ENCODE measurements at places on chromosomes 1 and 21.

DNA sequence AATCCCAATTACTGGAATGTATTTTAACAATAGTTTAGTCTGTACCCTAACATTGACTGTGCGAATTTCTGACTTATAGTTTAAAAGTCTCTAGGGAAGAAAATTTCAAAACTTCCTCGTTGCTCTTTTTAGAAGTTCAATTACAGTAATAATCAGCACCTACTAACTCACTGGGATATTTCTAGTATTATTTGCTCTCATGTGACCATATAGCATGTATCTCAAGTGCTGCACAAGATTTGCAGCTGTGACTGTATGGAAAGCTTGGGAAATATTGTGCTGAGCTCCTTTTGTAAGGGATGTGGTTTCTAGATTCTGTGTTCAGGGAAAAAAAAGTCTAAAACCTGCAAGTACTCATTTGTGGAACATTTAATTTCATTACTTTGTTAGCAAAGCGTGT, 153.1 kb downstream of the ST6GALNAC3 start:
- no peak for DNase-seq

DNA sequence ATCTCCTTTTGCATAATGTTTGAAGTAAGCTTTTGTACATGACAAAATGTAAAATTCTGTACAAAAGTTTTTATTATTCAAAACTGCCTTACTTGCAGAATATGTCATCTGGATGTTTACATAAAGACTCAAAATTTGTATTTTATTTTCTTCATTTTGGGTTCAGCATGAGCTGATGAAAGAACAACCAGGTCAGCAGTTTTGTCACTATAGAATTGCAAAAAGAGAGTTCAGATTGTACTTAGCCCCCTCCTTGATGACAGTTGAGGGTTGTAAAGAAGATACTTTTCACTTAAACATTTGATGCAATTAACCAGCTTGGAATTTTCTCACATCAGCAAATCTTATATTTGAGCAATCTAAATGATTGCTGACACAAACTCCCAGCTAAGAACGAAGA, 669.3 kb downstream of the PLA2G4A start:
- DNase-seq = no peak

DNA sequence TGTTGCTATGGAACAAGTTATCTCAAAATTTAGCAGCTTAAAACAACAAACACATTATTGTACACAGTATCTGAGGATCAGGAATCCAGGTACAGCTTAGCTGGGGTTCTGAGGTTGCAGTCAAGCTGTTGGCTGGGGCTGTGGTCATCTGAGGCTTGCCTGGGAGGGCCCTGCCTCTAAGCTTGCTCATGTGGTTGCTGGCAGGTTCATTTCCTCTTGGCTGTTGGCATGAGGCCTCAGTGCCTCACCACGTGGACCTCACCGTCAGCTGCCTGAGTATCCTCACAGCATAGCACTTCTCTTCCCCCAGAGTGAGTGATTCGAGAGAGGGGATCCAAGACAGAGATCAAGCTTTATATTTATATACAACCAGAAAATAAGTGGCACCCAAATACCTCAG, 18.6 kb downstream of the NTPCR start:
- no peak for DNase-seq

DNA sequence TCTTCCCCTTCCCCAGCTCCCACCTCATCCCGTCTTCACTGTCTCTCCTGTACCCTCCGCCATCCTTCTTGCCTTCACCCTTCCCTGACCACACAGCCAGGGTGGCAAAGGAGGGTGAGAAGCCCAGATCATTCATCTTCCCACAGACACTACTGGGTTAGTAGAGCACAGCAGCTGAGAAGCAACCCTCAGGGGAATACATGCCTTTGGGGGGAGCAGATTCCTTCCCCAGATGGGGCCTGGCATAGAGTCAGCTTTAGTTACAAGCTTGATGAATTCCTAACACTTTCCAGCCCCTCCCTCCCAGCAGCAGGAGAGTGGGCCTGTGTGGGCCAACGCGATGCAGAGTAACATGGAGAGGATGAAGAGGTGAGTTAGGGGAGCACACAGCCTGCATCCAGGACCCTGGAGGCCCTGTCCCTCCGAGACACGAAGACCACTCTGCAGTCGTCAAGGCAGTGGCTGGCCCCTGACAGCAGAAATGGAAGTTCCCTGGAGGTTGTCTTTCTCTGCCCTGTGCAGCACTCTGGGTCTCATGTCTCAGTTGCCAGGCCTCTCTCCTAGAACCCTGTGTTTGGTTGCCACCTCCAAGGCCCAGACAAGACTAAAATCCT, 8.8 kb upstream of the BTG2 start:
- DNase-seq = no peak

DNA sequence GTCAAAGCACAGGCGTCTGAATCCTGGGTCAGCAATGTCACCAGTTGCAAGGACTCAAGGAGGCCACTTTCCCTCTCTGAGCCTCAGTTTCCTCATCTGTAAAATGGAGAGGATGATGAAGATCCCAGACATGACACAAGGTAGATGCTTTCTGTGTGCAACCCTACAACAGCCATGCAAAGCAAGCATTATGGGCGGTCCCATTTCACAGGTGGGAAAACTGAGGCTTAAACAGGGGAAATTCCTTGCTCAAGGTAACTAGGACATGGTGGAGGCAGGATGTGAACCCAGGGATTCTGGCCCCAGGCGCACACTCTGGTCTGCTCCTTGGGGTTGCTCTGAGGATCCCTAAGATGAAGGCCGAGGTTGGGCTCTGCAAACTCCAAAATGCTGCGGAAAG, 311.0 kb downstream of the PTPRU start:
- no peak for DNase-seq

GRCh38 chr1:162627662-162628296, 4.5 kb upstream of the DDR2 start:
- peak; percentile 31 for DNase-seq

GRCh38 chr1:6691507-6691906, 10.1 kb downstream of the DNAJC11 start:
- no peak for DNase-seq

- DNase-seq = no peak
Measured at GRCh38 chr1:100152271-100152670, 19.3 kb downstream of the TRMT13 start.

GRCh38 chr1:17080085-17080759, 26.4 kb upstream of the SDHB start:
- DNase-seq = no peak

DNA sequence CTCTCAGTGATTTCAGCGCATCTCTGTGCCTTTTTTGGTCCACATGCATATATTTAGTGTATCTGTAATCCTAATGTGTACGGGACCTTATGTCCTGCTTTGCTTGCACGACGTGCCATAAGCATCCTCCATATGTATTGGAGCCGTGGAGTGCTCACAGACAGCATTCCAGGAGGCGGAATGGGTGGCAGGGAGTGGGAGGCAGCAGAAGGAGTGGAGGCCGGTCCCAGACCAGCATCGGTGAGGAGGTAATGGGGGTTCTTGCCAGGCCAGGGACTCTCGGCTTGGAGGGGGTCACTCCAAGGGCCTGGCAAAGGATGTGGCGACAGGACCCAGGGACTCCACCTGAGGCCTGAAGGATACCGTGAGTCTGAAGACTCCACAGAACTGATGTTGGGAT, 185.0 kb downstream of the CAMTA1 start:
- DNase-seq = no peak

DNA sequence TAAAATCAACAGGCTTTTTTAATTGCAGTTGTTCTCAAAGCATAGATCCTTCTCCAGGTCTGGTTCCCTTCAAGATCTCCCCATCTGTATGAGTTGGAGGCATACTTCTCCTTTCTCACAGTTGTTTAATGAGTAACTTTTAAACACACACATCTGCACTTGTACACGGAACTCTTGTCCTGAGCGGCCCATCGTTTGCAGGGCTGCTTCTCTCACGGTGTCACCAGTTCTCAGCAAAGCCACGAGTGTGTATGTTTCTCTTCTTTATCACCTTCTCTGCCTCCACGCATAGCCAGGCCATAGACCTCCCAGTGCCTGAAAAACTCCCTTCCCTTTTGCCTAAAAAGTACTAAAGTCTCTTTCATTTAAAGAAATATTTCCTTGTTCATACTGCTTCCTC, 68.7 kb upstream of the ROR1 start:
- DNase-seq = no peak

DNA sequence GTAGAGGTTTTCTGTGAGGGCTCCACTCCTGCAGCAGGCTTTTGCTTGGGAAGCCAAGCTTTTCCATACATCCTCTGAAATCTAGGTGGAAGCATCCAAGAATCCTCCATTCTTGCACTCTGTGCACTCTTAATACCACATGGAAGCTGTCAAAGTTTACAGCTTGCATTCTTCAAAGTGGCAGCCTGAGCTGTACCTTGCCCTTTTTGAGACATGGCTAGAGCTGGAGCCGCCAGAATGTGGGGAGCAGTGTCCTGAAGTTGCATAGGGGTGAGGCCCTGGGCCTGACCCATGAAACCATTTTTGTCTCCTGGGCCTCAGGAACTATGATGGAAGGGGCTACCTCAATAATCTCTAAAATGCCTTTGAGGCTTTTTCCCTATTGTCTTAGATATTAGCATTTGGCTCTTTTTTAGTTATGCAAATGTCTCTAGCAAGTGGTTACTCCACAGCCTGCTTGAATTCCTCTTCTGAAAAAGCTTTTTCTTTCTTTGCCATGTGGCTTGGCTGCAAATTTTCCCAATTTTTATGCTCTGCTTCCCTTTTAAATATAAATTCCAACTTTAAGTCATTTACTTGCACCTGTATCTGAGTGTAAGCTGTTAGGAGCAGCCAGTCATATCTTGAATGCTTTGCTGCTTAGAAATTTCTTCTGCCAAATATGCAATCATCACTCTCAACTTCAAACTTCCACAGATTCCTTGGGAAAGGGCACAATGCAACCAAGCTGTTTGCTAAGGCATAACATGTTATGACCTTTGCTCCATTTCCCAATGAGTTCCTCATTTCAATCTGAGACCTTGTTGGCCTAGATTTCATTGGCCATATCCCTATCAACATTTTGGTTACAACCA, 92.1 kb upstream of the ARTN start:
- DNase-seq = no peak

GRCh38 chr1:50266509-50266908, 156.7 kb downstream of the DMRTA2 start:
- DNase-seq = no peak

DNA sequence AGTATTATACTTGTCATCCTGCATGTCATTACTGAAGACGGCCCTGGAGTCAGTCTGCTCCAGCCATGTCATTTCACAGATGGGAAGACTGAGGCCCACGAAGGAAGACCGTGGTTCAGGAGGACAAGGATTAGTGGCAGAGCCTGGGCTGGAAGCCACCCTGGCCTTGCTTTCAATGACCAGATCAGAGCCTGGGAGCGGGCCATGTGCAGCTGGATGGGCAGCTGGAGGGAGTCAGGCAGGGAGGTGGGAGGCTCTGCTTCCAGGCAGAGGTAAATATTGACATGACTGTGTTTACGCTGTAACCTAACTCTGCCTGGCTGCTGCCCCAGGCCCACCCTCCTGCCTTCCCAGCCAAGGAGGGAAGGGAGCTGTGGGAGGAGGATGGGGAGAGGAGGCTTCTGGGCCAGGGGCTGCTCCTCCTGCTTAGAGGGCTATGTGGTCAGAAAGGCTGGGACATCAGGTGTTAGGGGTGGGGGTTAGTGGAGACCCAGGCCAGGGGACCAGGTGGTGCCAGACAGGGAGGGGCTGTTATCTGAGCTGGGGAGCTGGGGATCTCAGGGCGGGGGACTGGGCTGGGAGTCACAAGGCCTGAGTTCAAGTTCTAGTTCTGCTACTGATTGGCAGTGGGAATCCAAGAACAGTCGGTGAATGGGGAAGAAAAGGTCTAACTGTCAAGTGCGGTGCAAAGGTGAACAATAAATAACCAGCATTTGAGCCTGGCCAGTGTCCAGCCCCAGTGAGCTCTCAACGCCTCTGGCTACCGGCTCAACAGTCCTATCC, 48.5 kb upstream of the ECE1 start:
- DNase-seq = no peak

DNA sequence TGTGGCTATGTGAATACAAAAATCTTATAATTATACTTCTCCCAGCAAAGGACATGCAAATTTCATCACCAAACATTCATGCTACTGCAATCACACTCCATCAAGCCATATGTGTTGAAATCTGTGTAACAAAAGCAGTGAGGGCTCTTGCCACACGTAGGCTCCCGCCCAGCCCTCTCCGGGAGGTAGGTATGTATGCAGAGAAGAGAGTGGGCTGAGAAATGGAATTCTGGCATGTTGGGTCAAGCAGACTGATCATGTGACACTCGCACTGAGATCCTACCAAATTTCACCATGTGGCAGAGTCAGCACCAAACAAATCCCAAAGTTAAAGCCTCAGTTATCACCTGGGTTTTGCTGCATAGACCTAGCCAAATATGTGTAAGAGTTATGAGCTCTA, 49.7 kb downstream of the APP start:
- no peak for DNase-seq

GRCh38 chr21:34582506-34583150, 32.3 kb downstream of the RCAN1 start:
- DNase-seq = no peak

GRCh38 chr1:226133504-226134123, 52.9 kb downstream of the ACBD3 start:
- DNase-seq = no peak

DNA sequence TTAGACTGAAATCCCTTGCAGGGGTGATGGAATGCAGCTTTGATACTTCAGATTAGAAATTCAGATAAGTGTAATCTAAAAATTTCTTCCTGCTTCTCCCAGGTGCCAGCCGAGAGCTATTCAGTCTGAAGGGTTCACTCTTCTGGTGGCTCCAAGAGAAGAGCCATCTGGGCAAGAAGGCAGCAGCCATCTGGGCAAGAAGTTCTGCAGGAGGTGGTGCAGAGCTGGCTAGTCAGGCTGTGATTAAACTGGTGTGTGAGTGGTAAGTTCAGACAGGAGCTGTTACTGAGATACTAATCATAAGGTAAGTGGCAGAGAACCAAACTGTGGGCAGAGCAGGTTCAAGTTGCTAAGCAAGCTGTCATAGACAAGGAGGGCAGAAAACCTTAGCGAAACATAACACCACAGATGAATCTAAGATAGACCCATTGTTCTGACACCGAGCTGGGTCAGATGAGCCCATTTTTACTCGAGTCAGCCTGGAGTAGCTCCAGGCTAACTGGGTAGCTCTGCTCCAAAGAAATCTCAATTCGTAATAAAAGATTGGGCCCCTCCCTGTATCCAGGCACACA, 14.4 kb upstream of the TP53BP2 start:
- DNase-seq = no peak

- no peak for DNase-seq
Measured at GRCh38 chr21:22880573-22880972, 1882.4 kb downstream of the NCAM2 start.

GRCh38 chr1:154431586-154432373, 26.6 kb downstream of the IL6R start:
- DNase-seq = no peak

- DNase-seq = no peak
Measured at GRCh38 chr1:25854554-25854953, 4.7 kb downstream of the AUNIP start.
